ENCODE measurements at places on chromosomes 4 and X. TPM values are rescaled to one million over a fixed set of nuclear protein-coding genes. Genes with fewer than 3 reads are reported as not detected.
A peak's percentile ranks its signal among the peaks of the same experiment; 100 is the strongest.

DNA sequence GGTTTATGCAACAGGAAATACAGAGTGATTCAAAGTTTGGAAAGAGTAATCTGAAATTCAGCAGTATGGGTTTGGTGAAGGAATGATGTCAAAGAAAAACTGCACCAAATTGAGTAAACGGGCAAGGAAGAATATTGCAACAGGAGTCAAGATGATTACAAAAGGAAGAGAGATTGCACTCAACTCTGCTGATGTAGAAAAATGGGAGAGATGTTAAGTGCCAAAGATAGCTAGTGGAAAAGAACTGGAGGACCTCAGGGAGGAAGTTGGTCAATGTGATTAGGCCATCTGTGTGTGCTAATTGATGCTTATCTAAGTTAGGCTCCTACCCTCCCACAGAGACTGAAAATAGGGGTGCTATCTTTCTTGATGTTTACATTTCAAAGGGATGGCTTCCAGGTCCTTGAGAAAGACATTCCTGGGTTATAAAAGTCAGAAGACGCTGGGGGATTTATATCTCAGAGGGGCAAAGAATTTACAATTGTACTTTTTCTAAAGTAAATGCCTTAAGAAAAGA lies 167.4 kb upstream of the FAM47A start:
- DNase-seq = no peak

- DNase-seq = no peak
These were observed 82.9 kb downstream of the PDLIM5 start for GRCh38 chr4:94534401-94535312.

- DNase-seq = no peak
These were observed 13.0 kb downstream of the NSDHL start for GRCh38 chrX:152843852-152844251.

GRCh38 chr4:54971474-54971950 lies 153.9 kb downstream of the KDR start:
- DNase-seq = no peak

- no peak for DNase-seq
These were observed 144.2 kb upstream of the SH3RF1 start for GRCh38 chr4:169414913-169415312.

GRCh38 chr4:114264877-114265291 lies 285.4 kb upstream of the ARSJ start:
- DNase-seq = no peak

GRCh38 chr4:105710012-105710600 lies 1.5 kb downstream of the GSTCD start:
- DNase-seq = no peak

DNA sequence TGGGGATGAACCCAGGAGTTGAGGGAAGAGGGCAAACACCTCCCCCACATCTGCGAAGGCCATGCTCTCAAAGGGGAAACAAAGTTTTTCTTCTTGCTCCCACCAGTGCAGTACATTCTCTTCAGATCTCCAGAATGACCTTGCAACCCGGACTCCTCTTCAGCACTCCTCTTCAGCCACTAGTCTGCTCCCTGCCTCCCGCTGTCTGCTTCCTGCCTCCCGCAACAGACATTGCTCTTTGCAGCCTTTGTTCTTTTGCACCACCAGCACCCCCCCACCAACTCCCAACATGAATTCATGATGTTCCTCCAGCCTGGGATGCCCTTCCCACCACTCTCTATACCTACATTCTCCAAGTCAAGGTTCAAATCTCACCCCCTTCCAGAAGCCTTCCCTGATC lies 32.1 kb downstream of the UTP14A start:
- no peak for DNase-seq

ADRA2C gene
- 4.1 TPM for total RNA-seq

DNA sequence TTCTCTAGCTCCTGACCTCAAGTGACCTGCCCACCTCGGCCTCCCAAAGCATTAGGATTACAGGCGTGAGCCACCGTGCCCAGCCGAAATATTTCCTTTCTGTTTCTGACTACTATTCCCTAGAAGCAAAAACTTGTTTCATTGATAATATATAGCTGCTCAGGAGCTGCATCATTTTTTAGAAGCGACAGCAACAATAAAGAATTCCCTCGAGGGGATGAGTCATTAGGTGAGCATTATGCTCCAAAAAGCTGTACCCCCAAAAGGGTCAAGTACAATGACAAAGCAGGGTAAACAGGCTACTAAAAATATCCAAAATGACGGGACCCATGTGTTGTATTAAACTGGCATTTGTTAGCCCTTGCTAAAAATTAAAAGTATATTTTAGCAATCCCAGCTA lies 67.0 kb downstream of the RBM47 start:
- DNase-seq = no peak

MAGEC1 gene
- not detected for total RNA-seq

- no peak for DNase-seq
These were observed 145.7 kb upstream of the NUDT6 start for GRCh38 chr4:123068081-123068480.

ACE2 gene
- total RNA-seq = 1.5 TPM

MAGEA9B gene
- total RNA-seq = not detected

TMSB15A gene
- not detected for total RNA-seq

DNA sequence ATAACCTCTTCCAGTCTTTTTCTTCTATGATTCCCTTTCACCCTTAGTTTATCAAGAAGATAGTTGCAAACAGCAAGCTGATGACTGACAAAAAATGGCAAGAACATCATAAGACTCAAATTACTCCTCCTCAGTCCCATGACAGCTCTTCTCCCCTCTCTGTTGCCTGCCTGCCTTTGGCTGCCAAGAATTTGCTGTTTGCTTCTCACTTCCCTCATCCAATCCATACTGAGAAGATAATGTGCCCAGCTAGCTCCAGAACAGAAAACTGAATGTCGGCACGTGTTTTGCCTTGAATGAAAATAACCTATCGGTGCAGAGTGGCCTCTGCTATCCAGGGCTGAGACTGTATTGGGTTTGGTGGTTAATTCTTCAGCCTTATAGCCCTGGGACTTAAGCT lies 192.1 kb downstream of the PPARGC1A start:
- no peak for DNase-seq

GRCh38 chr4:163544407-163545038 lies 50.0 kb downstream of the TMA16 start:
- peak; percentile 34 for DNase-seq

Measured in uterus (tissue), 4 donors.